Daoy (cell line): ENCODE measurements at places on chromosomes 5 and 9. TPM values are rescaled to one million over a fixed set of nuclear protein-coding genes. Genes with fewer than 3 reads are reported as not detected.

- no peak for DNase-seq
These were observed 978.7 kb upstream of the NUDT12 start for GRCh38 chr5:104541141-104541785.

- DNase-seq = no peak
These were observed 243.4 kb downstream of the EBF1 start for GRCh38 chr5:158856291-158856690.

DNA sequence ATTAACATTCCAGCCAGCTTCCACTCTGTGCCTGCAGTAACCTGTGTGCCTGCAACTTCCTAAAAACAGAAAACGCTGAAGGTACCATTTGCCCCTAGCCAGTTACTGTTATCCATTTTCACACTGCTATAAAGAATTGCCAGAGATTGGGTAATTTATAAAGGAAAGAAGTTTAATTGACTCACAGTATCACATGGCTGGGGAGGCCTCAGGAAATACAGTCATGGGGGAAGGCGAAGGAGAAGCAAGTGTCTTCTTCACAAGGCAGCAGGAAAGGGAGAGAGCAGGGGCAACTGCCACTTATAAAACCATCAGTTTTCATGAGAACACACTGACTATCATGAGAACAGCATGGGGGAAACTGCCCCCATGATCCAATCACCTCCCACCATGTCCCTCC is 31.2 kb downstream of the PTCD2 start:
- no peak for DNase-seq

DNA sequence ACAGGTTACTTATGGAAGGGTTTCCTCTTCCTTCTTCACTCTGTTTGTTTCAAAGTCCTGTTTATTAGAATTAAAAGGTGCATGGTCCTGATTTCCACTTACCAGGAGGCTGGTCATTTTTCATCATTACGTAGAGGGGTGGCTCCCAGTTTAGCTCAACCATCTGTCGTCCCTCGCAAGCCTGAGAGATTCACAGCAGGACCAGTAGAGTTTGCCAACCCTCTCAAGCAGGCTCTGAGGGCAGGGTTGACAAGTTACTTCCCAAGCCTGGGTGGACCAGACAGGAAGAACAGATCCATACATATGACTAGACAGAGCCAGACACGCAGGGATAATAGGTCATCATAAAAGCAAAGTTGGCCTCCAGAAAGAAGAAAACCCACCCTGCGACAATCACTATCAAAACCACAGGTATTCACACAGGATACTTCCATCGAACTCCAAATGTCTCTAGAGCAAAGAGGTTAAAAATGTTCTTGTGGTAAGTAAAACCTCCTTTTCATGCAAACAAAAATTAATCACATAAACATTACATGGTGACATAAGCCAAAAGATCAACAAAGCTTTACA is 151.9 kb downstream of the ELAVL2 start:
- no peak for DNase-seq

GRCh38 chr5:82614706-82615105 is 336.6 kb upstream of the RPS23 start:
- no peak for DNase-seq

- DNase-seq = peak; percentile 7
These were observed 3.3 kb downstream of the ASTN2 start for GRCh38 chr9:117411547-117411946.

- peak; percentile 88 for DNase-seq
These were observed 24.6 kb downstream of the GFPT2 start for GRCh38 chr5:180328296-180329137.

GRCh38 chr9:87278971-87279733 is 218.5 kb upstream of the DAPK1 start:
- DNase-seq = no peak

- DNase-seq = no peak
These were observed 25.2 kb downstream of the DUSP1 start for GRCh38 chr5:172745838-172746237.

DNA sequence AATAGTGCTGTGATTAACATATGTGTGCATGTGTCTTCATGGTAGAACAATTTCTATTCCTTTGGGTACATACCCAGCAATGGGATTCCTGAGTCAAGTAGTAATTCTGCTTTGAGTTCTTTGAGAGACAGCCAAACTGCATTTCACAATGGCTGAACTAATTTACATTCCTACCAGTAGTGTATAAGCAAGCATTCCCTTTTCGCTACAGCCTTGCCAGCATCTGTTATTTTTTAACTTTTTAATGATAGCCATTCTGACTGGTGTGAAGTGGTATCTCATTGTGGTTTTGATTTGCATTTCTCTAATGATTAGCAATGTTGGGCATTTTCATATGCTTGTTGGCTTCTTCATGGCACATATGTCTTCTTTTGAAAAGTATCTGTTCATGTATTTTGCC is 308.5 kb downstream of the ARRDC3 start:
- no peak for DNase-seq

DNA sequence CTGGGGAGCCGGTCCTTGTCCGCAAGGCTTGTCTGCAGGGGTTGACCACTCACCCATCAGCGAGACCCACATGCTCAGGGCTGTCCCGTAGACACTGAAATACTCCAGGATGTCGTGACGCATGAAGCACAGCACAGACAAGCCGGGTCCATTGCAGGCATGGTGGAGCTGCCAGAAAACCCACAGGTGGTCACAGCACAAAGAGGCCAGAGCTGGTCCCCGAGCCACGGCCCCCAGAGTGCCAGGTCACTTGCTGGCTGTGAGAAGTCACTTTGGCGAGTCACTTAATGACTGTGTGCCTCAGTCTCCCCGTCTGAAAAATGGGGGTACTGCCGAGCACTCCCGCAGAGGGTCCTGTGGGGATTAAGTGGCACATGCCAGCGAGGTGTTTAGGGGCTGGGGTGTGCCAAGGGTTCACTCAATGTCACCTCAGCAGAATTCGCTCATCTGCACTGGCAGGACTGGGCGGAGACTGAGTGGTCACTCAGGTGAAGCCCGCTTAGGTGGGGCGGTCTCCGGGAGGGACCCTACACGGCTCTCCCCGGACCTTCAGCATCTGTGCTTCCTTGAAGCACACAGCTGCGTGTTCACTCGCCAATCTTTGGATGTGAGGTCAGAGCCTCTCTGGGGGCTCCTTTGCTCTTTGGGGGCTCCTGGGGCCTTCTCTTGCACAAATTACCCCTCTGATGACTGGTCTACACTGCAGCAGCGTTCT is 4.5 kb downstream of the MYMK start:
- no peak for DNase-seq

- DNase-seq = peak; percentile 23
These were observed 203.7 kb downstream of the SEMA6A start for GRCh38 chr5:116370886-116371285.

- DNase-seq = no peak
These were observed 61.6 kb downstream of the ENTREP1 start for GRCh38 chr9:69386651-69387050.

DNA sequence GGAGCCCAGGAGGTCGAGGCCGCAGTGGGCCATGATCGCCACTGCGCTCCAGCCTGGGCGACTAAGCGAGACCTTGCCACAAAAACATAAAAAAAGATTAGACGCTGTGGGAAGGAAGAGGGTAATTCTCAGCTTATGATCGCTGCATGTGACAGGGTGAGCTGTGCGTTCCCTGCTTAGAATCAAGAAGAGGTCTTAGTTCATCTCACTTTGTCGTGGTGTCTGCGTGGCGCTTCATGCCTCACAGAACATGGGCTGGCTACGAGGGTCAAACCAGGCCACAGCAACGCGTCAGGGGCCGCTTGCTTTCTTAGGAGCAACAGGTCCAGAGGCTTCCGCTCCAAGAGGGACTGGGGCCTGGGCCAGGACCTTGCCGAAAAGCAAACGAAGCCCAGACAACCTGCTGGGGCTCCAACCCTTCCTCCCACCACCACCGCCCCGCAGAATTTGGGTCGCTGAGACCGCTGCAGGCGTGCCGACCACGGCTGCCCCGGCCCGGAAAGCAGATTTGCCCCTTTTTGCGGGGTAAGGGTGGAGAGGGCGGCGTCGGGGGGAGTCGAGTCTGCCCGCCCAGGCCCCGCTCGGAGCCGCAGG is 10.0 kb upstream of the GRIN1 start:
- DNase-seq = no peak

- DNase-seq = no peak
These were observed 31.2 kb downstream of the NIPSNAP3B start for GRCh38 chr9:104795082-104795481.

GRCh38 chr9:101451498-101451897 is 15.9 kb upstream of the ALDOB start:
- no peak for DNase-seq

GRCh38 chr5:172681421-172681820 is 40.4 kb downstream of the NEURL1B start:
- DNase-seq = no peak

DNA sequence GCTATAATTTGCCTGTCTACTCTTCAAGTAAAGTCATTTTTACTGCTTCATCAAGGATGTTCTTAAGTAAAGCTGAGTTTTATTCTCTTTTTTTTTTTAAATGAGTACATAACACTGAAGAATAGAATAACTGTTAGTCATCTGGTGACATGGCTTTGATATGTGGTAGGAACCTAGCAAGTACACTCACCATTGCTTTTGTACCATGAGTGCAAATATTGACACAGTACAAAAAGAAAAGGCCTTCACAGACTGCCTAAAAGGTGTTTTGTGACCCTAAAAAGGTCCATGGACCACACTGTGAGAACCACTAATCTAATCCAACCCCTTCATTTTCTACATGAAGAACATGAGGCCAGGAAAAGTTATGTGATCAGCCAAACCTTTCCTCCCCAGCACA is 55.0 kb downstream of the ECPAS start:
- no peak for DNase-seq

- no peak for DNase-seq
These were observed 64.8 kb downstream of the PAX5 start for GRCh38 chr9:36969216-36969771.

- DNase-seq = no peak
These were observed 68.5 kb downstream of the RICTOR start for GRCh38 chr5:39005566-39006232.

- DNase-seq = no peak
These were observed 15.7 kb downstream of the TMEM171 start for GRCh38 chr5:73136055-73136562.

DNA sequence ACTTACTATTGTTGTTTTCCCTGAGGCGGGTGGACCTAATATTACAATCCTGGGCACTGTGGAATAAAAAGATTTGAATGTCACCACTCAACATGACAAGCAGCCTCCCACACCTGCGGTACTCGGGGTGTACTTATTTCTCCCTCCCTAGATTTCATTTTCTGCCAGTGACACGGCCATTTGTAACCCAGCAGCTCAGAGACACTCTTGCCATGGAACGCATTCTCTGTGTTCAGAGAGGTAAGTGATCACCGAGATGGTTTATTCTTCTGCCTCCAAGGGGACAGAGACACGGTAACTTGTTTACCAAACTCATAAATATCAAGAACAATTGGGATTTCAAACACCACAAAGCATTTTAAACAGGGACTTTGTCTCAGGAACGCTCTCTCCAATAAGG is 11.2 kb downstream of the AK8 start:
- DNase-seq = no peak

DNA sequence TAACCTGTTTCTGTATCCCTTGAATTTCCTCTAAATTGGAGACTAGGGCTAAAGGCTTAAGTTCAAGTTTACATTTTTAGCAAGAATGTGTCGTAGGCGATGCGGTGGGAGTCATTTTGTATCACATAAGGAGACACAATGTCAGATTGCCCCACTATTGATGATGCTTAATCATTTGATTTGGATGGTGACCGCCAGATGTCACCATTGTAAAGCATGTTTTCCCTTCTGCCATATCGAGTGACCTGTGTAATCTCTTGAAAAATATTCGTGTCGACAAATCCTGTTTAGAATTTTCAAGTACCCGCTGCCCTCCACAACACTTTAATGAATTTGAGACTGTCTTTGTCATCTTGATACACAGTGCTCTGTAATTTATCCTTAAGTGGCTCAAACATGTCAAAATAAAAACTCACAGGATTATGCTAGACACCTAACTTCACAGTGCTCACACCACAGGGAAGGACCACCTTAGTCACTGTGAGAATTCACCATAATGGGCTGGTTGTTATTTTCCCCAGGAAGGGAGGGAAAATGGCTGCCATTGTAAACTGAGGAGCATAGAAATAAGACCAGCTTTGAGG is 34.5 kb upstream of the SLC46A2 start:
- peak; percentile 49 for DNase-seq

DNA sequence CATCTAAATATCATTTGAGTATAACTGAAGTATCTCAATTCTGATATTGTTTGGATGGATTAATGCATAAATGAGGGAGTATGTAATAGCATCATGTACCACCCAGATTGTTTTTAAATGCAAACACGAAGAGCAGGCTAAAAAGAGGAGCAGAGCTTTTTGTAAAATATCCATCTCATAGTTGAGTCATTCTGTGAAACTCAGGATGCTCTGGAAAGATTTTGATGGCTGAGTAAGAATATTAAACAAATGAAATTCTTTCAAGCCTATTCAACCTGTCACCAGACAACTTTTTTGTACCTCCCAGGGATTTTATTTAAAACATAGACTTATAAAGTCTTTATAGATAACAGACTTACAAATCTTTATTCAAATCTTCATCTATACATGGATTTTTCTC is 625.9 kb downstream of the TLE4 start:
- DNase-seq = no peak

DNA sequence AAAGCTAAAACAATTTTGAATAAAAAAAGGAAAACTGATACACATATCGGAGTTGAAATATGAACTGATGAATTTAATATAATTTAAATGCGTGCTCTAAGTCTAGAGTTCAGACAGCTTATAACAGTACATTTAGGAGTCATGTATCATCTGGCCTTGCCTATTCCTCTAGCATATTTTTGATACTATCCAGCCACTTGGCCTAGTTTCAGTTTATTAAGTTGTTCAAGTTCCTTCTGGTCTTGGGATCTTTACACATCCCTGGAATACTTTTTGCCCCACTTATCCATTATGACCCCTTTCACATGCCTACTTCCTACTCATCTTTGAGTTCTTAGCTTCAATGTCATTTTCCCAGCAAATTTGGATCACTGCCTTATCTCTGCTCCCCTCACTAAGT is 192.4 kb upstream of the EFNA5 start:
- DNase-seq = no peak

Gene SPINK6
- total RNA-seq = not detected in 2 replicates

Gene FRRS1L
- total RNA-seq = 0.03 TPM in 1 of 2 replicates, not detected in the other

Gene NTMT1
- 21.5 and 21.6 TPM in 2 replicates for total RNA-seq

Gene SAPCD2
- total RNA-seq = 69.8 and 86.6 TPM in 2 replicates

Gene IFNK
- total RNA-seq = not detected in 2 replicates

Gene C9
- total RNA-seq = not detected in 2 replicates

Gene TNC
- total RNA-seq = 133 and 159 TPM in 2 replicates

Gene MARCHF6
- 23.2 and 28.1 TPM in 2 replicates for total RNA-seq

Gene POLR3G
- 20.7 and 32.6 TPM in 2 replicates for total RNA-seq

Gene SNAPC3
- 12.9 and 30.5 TPM in 2 replicates for total RNA-seq

Gene ZNF366
- total RNA-seq = not detected in 2 replicates

Gene TMEM252
- total RNA-seq = not detected in 2 replicates

Gene AGXT2
- total RNA-seq = not detected in 2 replicates
